ENCODE measurements at places on chromosomes 4 and X.

- DNase-seq: no peak
Observed at GRCh38 chrX:632366-633042, 1.9 kb downstream of the SHOX start.

- no peak for DNase-seq
Observed at GRCh38 chr4:39285853-39286252, 80.3 kb downstream of the RFC1 start.

DNA sequence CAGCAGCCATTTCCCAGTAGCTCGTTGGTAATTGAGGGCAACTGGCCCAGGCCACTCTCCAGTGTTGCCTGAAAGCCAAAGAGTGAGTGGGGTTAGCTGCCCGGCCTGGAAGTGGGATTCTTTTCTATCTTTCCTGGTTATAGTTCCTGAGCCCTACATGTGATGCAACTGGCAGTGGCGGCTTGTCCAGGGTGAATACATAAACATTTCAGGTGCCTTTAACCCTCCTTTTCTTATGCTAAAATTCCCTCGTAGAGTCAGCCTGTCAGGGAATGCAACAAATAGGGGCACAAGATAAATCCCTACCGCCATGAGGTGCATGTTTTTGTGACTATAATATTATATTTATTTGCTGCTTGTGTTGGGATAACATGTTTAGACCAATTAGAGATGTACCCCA is 13.4 kb upstream of the HERC5 start:
- peak; percentile 28 for DNase-seq

GRCh38 chr4:153499005-153499404 is 32.8 kb downstream of the TMEM131L start:
- DNase-seq: no peak

- no peak for DNase-seq
Observed at GRCh38 chrX:19750028-19750782, 137.2 kb downstream of the SH3KBP1 start.
